ENCODE measurements at places on chromosomes 2 and 18.
A peak's percentile ranks its signal among the peaks of the same experiment; 100 is the strongest.

DNA sequence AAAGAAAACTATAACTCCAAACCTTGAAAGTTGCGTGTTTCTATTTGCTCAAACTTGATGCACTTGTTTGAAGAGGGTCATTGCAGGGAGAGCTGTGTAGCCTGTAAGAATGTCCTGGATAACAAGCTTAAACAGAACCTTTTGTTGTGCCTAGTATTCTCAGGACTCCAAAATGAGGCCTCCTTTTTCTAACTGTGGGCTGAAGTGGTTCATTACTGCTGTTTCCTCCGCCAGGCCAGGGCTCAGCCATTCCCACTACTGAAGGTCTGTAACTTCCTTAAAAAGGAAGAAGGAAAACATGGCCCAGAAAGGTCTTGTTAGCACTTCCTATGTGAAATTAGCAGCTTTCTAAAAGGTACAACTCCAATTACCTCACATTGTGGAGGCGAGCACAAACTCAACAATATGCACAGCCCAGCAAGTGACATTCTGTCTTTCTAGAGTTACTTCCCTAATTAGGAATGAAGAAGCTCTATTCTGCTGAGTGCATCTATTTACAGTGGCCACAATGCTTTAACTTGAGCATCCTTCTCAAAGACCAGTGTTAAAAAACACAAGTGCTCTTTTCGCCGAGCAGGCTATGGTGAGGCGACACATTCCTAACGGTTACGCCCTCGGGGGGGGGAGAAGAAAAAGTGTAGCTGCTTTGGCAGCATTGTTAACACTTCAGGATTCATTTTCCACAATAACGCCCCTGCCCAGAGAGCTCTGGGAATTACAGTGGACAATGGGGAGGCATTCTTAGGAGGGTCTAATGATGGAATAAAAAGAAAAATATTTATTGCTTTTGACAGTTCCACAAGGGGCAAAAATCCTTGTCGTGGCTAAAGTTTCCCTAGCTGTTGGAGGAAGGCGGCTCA is 136.9 kb upstream of the SIX3 start:
- H3K27ac ChIP-seq = no peak overlapping the region
- no peak for DNase-seq
- H3K36me3 ChIP-seq = no peaks in the 10 kb centered on the region
- no peak overlapping the region for H3K4me3 ChIP-seq

- no peaks in the 10 kb centered on the region for H3K36me3 ChIP-seq
- no peak overlapping the region for H3K27ac ChIP-seq
- H3K27me3 ChIP-seq = no peaks in the 10 kb centered on the region
- no peak for DNase-seq
- no peaks in the 10 kb centered on the region for H3K4me1 ChIP-seq
- H3K4me3 ChIP-seq = no peak overlapping the region
These were observed 102.1 kb upstream of the TMEM178A start for GRCh38 chr2:39563572-39563971.

DNA sequence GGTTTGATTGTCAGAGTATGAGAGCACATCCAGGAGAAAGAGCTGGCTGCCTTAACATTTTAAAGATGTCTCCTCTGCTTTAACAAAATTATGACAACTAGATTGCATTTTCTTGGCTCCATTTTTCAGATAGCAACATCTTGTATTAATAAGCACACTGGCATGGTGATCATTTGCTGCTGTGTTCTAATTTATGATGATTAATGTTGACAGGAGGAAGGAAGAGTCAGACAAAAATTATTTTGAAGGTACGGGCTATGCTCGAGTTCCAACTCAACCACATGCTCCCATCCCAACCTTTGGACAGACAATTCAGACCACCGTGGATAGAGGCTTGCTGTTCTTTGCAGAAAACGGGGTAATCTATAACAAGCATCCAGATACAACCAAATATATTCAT is 98.2 kb upstream of the TTC39C start:
- H3K4me1 ChIP-seq = peaks cover 24% of the 10 kb centered on the region
- no peak overlapping the region for H3K27ac ChIP-seq
- H3K4me3 ChIP-seq = no peak overlapping the region
- DNase-seq = no peak

DNA sequence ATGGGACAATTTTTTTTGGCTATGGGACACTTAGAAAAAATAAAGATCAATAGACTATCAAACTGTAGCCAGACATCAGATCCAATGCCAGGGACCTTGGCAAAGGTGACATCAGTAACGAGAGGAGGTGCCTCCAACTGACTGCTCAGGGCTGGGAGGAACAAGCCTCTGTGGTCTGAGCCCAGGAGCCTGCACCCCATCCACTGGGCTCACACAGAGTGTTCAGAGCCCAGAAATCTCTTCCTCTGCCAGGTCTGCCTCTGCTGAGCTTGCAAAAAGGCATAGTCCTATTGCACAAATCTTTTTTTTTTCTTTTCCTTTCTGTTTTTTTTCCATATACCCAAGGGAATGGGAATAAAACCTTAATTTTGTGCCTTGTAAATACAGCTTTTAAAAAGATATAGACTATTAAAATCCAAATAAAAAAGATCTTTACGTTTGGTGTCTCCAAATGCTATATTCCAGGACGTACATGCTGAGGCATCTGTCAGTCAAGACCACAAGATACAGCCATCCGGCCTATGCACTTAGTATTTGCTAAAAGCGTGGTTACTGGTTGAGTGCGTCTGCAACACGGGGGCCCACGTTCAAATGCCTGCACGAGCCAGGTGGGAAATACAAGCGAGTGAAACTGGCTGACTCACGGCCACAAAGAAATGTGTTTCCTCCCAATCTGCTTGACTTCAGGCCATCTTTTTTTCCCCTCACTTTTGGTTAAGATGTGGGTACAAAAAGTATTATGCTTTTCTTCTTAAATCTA is 7.8 kb upstream of the ARHGAP25 start:
- H3K4me1 ChIP-seq = peaks cover 84% of the 10 kb centered on the region
- DNase-seq = peak; percentile 88
- no peaks in the 10 kb centered on the region for H3K27me3 ChIP-seq
- H3K36me3 ChIP-seq = peaks cover 17% of the 10 kb centered on the region
- H3K4me3 ChIP-seq = peak overlapping the region; percentile 55

DNA sequence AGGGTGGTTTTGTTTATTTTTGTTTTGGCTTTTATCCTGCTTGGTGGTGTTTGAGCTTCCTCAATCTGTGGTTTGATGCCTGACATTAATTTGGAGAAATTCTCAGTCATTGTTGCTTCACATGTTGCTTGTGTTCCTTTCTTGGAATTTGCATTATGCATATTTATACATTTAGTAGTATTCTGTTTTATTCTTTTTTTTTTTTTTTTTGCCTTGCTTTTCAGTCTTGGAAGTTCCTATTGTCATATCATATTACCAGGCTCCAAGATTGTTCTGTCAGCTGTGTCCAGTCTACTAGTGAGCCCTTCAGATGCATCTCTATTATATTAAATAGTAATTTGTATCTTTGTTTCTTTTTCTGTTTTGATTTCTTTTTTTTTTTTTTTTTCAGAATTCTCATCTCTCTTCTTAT is 77.0 kb downstream of the EPC2 start:
- H3K27ac ChIP-seq = no peak overlapping the region
- DNase-seq = no peak
- H3K4me1 ChIP-seq = peaks cover 49% of the 10 kb centered on the region
- H3K27me3 ChIP-seq = no peaks in the 10 kb centered on the region
- no peak overlapping the region for H3K4me3 ChIP-seq
- H3K36me3 ChIP-seq = peaks cover 44% of the 10 kb centered on the region

- no peaks in the 10 kb centered on the region for H3K27me3 ChIP-seq
- H3K27ac ChIP-seq = no peak overlapping the region
- no peak overlapping the region for H3K4me3 ChIP-seq
- no peak for DNase-seq
These were observed 19.0 kb downstream of the RPL37A start for GRCh38 chr2:216517447-216518225.

Measured in activated CD4-positive, alpha-beta T cell treated with anti-CD3 and anti-CD28 coated beads, Interleukin-2, amount 10 ng/mL, durations not matched to agents 7 days and 5 days (primary cell).